ENCODE measurements at places on chromosomes 2 and 18.
A peak's percentile ranks its signal among the peaks of the same experiment; 100 is the strongest.

DNA sequence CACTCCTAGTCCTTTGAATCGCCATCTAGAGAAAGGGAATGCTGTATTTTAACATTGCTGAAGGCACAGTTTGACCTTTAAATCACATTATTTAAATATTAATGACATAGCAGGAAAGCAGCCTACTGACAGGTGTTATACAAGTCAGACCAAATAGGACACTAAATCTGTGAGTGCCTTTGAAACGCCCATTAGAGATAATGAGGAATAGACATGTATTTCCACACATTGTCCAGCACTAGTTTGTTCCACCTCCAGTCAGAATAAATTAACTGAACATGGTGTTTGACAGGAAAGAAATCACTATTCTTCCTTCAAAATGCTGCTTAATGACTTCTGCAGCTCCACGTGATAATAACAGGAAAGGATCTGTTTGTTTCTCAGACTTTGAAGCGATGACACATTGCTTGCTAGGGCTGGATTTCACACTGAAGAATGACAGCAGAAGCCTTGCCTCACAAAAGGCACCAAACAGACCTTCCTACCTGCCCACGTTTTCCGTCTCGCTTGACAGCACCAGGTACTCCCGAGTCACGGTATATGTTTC, 90.5 kb upstream of the DDX18 start:
- DNase-seq, result no peak

GRCh38 chr2:120395221-120396012, 49.5 kb downstream of the INHBB start:
- no peak for DNase-seq

DNA sequence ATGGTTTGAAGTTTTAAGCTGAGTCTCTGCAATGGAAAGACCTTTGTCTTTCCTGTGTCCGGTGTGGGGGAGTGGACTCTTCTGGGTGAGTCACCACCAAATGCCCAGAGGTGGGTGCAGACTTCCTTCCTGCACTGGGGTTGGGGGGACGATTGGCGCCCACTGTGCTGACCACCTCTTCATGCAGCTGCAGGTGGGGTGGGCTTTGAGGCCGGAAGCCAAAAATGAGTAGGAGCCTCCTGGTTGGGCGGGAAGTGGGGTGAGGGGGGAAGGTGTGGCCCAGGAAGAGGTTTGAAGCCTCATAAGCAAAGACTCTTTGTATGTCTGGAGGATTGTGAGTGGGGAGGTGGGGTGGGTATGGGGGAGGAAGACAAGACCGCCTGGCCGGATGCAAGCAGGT, 27.6 kb downstream of the PAX8 start:
- no peak for DNase-seq

- peak; percentile 28 for DNase-seq
Observed at GRCh38 chr2:176189681-176190641, 1.5 kb downstream of the HOXD1 start.

DNA sequence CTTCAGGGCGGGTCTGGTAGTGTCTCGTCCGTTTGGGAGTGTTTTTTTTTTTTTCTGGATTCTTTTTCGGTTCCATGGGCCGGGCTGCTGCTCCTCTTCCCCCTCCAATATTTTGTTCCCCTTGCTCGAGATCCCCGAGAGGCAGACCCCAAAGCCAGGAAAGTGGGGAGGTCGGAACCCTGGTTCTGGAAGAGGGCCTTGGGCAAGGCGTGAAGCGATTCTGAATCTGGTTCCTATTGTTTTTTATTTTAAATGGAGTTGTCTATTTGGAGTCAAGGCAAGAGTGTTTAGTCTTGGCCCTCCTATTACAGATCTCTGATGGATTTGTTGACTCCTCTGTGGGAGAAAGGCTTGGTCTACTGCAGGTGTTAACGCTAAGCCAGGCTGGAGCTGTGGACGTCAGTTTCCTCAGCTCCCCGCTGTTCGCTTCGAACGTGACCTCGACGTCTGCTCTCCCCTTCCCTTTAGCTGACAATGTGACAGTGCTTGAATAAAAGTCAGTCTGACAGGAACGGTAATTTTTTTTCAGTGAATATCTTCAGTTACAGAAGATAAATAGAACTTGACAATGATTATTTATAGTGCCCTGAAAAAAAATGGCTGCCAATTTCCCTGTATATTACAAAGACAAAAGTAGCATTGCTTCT, 683 bp upstream of the DNAJC27 start:
- DNase-seq, result peak; percentile 13

DNA sequence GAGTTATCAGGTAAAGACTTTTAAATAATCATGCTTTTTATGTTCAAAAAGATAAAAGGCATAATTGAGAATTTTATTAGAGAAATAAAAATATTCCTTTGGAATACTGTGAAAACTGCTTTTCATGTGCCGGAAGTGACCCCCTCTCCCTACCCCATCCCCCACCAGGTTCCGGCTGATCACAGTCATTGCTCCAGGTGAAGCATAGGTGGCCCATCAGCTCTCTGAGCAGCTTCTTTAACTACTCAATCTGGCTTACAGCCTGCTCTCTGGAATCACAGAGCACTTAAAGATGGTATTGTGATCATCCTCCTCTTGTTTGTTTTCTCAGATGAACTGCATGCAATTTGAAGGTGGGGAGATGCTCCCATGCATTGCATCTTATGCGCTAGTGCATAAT, 257.7 kb downstream of the EN1 start:
- DNase-seq, result no peak

- no peak for DNase-seq
Observed at GRCh38 chr2:1503471-1504310, 90.4 kb downstream of the TPO start.

DNA sequence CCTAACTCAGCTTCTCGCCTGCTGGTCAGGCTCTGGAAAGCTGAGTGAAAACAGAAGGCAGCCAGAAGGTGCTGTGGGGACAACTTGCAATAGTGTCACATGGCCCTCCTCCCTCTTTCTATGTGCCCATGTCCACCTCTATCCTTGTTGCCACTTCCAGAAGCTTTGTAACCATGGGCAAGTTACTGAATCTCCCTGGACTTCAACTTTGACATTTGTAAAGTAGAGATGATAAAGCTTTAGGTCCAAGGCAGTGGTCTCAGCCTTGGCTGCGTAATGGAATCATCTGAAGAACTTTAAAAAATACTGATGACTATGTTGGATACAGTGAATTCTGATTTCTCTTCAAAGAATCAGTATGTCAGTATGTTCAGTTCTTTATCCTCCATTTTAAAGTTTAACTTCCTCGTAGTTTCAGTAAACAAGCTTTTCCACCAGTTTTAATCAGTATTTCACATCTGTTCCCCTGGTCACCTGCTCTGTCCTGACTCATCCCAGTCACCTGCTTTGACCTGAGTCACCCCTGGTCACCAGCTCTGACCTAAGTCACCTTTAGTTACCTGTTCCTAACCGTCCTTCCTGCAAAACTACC, 245.2 kb upstream of the STON1 start:
- DNase-seq, result no peak

DNA sequence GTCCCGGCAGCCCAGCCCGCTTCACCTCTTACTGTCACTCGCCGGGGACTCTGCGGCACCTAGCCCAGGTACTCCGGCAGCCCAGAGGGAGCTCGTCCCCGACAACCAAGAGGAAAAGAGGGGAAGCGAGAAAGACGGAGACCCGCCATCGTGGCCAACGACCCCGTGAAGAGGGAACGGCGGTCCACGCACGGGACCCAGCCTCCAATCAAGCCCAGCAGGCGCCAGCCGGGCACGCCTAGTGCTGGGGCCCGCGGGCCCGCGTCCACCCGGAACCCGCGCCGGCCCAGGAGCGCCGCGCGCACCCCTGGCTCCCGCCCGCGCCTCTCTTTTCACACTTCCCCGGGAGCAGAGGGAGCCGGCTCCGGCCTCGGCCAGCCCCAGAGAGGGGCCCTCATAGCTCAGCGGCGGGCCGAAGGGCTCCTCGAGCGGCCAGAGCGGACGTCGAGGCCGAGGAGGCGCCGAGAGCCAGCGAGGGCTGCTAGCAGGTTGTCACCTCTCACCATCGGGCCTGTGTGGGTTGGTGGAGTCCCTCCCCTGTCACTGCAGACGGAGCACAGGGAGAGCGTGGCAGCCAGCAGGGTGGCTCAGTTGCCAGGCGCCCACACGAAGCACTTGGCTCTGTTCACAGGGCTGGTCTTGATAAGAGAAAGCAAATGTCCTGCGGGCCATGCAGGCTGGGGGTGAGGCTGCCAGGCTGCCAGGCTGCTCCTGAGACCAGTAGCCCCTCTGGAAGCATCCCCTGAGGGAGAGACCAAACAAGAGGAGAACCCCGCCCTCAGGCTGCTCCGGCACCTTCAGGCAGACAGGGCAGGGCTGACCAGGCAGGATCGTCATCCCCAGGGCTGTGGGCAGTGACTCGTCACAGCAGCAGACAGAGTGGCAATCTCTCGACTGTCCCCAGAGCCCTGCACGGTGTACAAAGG, 36.9 kb upstream of the KLF11 start:
- DNase-seq, result no peak

DNA sequence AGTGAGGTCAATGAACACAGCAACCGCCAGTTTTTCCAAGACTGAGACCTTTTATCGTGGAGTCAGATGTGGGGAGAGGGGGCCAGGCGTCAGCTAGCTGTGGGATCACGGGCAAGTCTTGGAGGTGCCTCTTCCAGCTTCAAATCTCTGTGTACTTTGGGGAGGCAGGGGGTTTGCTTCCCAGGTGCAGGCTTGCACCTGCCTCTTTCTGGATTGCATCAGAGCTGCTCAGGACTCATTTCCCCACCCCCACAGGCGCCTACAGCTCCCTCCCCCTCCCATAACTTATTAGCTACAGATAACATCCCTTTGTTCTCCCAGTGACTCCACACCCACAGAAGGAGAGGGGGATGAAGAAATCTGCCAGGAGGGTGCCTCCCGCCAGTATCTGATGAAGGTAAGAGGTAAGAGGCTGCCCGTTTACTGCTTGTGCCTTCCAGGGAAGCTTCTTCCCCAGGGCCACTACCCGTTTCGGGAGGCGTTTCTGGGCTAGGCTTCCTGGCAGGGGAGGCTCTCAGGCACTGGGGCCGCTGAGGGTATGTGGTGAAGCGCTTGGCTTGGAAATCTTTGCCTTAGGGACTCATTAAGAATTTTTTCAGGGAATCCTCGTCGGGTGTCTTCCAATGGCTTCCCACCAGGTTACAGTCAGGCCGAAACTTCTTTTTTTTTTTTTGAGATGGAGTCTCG, 18.8 kb upstream of the MRPL33 start:
- no peak for DNase-seq

- no peak for DNase-seq
Observed at GRCh38 chr2:72153924-72154323, 6.3 kb upstream of the CYP26B1 start.
